Activated gamma-delta T cell (primary cell): ENCODE measurements at places on chromosomes 7 and 10.

- DNase-seq, result no peak
These were observed 5.1 kb downstream of the VENTX start for GRCh38 chr10:133242611-133243356.

- no peak for DNase-seq
These were observed 26.9 kb downstream of the CRHR2 start for GRCh38 chr7:30655096-30655970.

DNA sequence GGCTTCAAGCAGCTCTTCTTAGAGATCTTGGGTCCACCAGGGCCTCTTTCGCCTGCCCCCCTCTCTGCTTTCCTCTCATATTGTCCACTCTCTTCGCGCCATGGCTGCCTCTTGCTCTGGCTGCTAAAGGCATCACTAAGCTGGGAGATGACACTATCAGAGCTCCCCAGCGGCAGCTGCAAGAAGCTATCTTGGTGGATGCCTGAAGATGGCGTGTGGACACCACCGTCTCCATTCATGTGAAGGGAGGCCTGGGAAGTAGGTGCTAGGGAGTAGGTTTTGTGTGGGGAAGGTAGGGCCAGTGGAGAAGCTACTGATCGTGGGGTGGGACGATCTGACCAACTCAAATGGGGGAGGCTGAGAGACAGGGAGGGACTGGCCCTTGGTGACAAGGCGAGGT is 45.9 kb upstream of the PDLIM1 start:
- DNase-seq, result no peak

DNA sequence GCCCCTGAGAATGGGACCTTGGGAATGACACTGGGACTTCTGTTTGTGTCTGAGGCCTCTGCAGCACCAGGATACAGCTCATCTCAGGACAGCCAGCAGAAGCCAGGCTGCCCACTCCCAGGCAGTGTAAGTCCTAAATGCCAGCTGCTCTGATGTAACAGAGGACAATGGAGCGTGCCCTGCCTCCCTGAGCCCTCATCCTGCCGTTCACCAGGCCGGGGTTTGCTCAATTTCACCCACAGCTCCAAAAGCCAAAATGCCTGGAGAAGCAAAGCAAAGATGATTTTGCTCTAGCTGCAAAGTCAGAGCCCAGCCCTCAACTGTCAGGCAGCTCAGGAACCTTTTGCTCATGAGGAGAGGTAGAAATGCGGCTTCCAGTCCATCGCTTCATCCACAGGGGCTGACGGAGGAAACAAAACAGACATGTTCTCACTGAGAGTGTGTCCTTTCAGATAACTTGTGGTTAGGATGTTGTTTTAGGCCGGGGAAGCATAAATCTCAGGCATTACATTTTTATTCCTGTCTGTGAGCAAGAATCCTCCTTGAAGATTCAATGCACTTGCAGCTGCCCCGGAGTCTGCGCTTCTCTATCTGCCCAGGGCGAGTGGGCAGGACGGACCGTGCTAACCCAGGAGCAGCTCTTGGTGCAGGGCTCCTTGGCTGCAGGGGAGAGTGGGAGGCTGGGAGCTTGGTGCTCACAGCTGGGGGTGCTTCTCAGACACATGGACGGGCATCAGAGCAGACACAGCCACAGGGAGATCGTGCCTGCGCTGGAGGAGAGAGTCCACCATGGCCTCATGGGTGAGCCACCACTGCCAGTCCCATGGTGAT is 83.2 kb upstream of the CHST15 start:
- DNase-seq, result no peak

DNA sequence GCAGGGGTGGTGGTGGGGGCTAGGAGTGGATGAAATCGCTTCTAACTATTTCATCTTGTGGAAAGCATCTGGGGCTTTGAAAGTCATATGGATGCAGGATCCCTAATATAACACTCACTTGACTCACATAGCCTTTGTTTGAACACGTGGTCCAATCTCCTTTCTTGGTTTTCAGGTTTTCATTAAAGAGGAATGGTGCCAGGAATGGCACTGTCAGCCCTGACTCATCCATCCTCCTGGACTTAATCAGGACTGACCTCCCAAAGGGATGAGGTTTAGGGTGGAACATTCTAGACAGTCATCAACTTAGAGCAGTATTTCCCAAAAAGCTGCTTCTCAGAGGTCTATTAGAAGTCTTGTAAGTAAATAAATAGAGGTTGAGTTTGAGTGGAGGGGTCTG is 162.0 kb upstream of the PLXNA4 start:
- DNase-seq, result no peak

GRCh38 chr10:131933016-131933695 is 32.3 kb downstream of the PPP2R2D start:
- no peak for DNase-seq

- no peak for DNase-seq
These were observed 206.5 kb downstream of the DNAJB6 start for GRCh38 chr7:157543276-157543675.

DNA sequence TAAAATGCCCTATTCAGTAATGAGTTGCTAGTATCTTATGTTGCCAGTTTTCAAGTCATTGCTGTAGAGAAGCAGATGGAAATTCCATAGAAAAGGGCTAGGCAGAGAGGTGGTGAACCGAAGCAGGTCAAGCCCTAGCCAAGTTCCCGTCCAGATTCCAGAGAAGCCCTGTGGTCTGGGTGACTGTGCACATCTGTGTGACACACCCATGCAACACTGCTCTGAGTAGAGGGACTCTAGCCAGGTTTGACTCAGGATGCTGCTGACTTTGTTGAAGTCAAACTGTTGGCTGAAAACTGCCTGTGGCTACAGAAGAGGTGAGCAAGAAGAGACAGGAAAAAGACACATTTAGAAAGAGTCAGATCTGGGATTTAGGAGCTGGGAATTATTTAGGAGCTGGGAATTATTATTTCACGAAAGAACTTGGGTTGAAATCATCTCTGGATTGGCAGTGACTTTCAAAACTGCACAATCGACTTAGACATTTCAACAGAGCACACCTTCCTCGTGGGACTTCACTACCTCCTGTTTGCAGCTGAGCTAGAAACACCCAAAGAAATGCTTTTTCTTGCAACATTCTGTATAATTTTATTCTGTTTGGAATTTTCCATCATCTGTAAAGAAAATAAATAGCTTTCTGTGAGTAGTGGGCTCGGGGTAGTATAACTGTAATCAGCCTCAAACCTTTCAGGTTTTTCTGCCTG is 149.1 kb upstream of the PRKCQ start:
- no peak for DNase-seq

DNA sequence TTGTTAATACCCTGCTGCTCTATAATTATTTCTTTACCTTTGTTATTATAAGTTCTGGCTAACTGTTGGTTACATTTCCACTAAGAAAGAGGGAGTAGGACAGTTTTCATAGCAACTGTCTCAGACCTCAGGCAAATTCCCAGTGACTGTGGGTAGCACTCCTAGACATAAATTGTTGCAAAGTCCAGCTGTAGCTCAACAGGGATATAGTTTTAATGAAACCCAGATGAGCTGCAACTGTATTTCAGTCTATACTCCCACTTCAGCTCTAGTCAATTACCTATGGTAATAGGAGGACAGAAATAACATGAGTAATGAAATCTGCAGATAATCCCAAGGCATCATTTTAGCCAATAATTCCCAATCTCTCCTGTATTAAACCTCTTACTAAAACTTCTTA is 103.0 kb upstream of the SEMA3A start:
- no peak for DNase-seq

GRCh38 chr7:146656988-146657387 is 540.4 kb downstream of the CNTNAP2 start:
- no peak for DNase-seq

DNA sequence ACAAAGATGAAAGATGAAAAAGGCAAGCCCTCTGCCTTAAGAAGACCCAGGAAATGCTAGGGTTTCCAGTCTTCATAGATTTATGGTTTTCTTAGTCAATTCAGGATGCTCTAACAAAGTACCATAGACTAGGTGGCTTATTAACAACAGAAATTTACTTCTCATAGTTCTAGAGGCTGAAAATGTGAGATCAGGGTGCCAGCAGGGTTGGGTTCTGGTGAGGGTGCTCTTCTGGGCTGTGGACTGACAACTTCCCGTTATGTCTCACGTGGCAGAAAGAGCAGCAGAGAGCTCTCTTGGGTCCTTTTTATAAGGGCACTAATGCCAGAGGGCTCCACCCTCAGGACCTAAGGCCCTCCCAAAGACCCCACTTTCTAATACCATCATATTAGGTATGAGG is 23.7 kb downstream of the ELMO1 start:
- DNase-seq, result no peak

- DNase-seq, result no peak
These were observed 340.2 kb upstream of the CELF2 start for GRCh38 chr10:10677479-10677878.

DNA sequence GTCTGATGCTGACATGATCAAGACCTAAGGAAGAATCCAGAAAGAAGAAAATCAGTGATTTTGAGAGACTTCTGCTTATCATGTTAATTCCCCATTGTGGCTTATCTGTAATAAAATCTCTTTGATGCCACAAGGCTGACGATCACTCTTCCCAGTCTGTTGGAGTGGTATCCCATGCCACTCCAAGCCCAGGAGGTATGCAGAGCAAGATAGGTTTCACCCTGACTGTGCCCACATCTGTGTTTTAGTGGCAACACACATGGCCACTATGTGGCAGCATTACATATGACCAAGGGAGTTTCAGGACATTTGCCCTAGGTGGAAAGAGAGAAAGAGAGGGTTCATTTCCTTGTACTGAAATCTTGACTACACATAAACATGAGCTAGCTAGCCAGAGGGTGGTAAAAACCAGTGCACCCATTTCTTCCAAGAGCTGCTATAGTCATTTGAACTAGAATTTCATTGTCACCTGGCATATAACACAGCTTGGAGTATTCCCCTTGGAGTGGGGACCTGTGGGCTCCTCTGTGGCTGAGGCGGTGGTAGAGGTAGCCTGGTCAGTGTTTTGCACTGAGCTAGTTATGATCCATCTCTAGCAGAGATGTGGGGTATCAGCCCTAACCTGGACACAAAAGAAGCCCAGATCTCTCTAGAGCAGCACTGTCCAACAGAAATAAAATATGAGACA is 20.8 kb downstream of the LAMB4 start:
- DNase-seq, result no peak

- DNase-seq, result no peak
These were observed 46.3 kb downstream of the LBX1 start for GRCh38 chr10:101182936-101183335.

DNA sequence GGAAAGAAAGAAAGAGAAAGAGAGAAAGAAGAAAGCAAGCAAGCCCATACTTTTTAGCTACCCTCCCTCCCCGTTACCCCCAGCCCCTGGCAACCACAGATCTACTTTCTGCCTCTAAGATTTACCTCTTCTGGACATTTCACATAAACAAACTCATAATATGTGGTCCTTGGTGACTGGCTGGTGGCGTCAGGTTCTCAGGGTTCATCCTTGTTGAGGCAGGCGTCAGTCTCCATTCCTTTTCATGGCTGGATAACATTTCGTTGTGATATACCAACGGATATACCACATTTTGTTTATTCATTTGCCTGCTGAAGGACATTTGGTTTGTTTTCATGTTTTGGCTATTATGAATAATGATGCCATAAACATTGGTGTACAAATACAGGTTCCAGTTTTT is 30.5 kb downstream of the CDH23 start:
- DNase-seq, result no peak

GRCh38 chr7:101792051-101792681 is 25.3 kb upstream of the CUX1 start:
- no peak for DNase-seq

GRCh38 chr10:127405221-127405620 is 143.9 kb upstream of the NPS start:
- no peak for DNase-seq

DNA sequence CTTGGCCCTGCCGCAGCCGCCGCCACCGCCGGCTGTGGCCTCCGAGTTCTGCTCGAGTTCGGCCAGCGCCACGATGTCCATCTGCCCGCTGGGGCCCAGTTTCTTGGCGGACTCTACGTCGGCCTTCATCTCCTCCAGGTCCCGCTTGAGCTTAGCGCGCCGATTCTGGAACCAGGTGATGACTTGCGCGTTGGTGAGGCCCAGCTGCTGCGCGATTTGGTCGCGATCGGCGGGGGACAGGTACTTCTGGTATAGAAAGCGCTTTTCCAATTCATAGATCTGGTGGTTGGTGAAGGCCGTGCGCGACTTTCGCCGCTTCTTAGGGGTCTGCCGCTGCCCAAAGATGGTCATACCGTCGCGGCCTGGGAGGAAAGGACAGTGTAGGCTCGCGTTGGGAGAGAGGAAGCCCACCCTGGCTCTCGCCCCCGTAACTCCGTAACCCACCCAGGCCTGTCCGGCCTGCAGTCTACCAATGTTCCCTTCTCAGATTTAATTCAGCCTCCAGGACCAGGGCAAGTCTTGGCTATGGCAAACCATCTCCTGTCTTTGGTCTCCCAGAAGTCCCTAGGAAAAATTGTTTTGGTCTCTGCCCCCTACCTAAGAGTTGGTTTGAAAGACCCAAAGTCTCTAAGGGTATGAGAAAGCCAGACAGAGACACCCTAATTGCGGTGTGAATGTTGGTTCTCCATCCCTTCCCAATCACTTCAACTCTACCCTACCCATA is 1.7 kb downstream of the LBX1 start:
- no peak for DNase-seq

DNA sequence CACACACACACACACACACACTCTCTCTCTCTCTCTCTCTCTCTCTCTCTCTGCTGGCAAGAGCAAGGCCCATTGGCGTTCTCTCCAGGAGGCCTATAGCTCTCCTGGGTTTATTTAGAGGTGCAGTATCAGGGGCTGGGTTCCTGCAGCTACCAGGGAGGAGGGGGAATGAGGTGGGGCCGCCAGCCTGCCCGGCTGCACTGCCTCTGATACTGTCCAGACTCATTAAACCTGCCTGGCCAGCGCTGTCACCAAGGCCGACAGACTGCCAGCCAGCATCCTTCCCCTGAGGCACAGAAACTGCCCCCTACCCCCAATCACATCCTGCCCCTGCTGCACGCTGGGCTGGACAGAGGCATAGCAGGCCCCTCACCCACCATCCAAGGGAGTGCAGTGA is 4.3 kb downstream of the PRRT4 start:
- DNase-seq, result no peak

GRCh38 chr10:10901906-10902305 is 115.8 kb upstream of the CELF2 start:
- DNase-seq, result no peak

GRCh38 chr10:103757531-103758293 is 97.7 kb downstream of the SH3PXD2A start:
- DNase-seq, result no peak

DNA sequence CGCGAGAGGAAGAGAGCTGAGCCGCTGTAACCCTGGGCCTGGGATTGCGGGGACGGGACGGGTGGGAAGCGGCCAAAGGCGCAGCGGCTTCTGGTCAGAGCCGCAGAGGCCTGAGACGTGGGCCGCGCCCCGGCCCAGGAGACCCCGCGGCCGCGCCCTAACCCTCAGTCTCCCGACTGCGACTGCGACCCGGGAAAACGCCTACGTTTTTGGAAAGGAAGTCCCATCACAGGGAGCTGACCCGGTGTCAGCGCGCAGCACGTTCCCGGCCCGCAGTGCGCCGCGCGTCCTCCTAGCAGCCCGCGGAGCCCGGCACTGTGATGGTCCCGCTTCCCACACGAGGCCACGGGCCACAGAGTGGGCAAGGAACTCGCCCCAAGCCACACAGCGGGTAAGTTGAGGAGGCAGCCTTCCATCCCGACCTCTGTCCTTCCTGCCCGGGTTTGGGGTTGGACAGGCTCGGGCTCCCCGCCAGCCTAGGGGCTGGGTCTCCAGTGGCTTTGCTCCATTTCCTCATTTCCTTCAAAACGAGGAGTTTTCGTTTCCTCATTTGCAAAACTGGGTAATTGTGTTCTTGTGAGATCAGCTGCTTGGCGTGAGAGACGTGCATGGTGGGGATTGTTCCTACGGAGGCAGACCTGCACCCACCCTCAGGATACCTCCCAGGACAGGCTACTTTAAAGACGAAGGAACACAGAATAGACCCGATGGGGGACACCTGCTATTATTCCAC is 1.2 kb downstream of the GPNMB start:
- DNase-seq, result no peak

GRCh38 chr10:1061930-1062774 is 6.0 kb downstream of the WDR37 start:
- no peak for DNase-seq
